ENCODE measurements at places on chromosomes 11 and 22.

DNA sequence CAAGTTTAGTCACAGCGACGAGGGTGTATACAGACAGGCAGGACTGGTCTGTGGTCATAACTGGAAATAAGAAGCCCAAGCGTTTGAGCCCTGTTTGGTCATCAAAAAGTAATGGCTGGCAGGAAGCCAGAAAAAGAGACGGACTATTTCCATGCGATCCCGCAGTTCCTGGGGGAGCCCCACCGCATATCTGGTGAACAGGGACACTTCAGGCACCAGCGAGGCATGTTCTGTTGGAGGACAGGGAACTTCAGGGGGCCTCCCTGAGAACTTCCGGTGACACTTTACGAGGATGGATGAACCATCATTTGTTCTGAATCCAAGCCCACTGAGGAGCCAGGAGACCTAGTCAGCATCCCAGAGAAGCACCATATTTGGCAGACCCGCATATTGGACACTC lies 29.7 kb upstream of the TRIM29 start:
- no peak for DNase-seq

DNA sequence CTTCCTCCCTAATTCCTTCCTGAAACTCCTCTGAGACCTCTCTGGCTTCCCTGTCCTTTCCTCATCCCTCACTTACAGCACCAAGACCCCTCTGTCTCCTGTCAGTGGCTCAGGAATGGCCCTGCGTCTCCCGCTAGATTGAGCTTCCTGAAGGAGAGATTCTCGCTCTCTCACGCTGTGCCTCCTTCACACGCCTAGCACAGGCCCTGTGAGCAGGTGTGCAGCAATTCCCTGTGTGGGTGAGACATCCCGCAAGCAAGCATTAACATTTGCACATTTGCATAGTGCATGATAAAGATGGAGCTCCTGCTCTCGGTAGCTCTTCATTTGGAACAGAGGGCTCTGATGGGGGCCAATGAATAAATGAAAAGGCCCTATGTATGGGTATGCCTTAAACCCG lies 159.8 kb downstream of the ADAMTS15 start:
- no peak for DNase-seq

DNA sequence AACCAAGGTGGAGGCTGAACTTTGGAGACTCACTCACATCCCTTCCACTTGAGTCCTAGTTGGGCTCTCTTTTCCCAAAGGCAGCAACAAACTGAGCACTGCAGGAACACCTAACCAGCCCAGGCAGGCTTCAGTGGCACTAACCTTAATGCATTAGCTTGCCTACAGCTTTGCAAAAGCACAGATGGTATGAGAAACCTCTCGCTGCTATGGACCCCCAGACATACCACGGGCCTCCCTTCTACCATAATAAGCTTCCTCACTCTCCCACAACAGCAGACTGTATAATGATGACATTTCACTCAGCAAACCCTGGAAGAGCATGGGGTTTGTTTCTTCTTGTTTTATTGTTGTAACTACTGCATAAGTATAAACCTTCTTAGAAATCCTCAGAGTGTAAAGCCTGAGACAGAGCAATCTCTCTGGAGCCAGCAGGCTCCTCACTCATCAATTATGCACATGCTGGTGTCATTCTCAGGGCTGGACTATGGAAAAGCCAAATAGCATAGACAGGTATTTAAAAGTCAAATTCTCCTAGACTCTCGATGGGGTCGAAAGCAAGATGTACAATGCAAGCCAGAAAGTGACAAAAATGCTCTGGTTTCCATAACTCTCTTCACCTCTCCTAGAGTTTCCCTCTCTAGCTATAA lies 167.6 kb downstream of the NXPE2 start:
- DNase-seq, result no peak

GRCh38 chr11:32094923-32095322 lies 4.0 kb downstream of the RCN1 start:
- DNase-seq, result no peak

- DNase-seq, result no peak
Measured at GRCh38 chr22:45889093-45889538, 87.8 kb downstream of the WNT7B start.

- DNase-seq, result peak; percentile 86
Measured at GRCh38 chr11:47411884-47412746, 3.7 kb downstream of the SLC39A13 start.

DNA sequence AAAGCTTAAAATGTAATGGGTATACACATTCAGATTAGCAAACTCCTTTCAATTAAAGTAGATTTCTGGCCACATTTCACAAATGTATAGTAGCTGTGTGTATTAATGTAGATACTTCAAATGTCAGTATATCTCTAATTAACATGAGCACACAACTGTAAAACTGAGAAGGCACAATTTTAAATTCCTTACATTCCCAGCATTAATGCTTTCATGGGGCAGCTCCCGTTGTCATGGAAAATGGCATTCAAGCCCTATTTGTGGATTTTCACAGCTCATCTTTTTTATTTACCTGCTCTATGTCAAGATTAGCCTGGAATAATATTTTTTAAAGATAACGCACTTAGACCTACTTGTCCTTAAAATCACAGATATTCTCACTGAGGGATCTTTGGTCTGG lies 113.6 kb upstream of the SOX6 start:
- DNase-seq, result no peak

GRCh38 chr11:66688561-66689534 lies 11.2 kb upstream of the RBM4B start:
- no peak for DNase-seq

GRCh38 chr11:23497040-23497439 lies 636.8 kb upstream of the CCDC179 start:
- DNase-seq, result no peak

DNA sequence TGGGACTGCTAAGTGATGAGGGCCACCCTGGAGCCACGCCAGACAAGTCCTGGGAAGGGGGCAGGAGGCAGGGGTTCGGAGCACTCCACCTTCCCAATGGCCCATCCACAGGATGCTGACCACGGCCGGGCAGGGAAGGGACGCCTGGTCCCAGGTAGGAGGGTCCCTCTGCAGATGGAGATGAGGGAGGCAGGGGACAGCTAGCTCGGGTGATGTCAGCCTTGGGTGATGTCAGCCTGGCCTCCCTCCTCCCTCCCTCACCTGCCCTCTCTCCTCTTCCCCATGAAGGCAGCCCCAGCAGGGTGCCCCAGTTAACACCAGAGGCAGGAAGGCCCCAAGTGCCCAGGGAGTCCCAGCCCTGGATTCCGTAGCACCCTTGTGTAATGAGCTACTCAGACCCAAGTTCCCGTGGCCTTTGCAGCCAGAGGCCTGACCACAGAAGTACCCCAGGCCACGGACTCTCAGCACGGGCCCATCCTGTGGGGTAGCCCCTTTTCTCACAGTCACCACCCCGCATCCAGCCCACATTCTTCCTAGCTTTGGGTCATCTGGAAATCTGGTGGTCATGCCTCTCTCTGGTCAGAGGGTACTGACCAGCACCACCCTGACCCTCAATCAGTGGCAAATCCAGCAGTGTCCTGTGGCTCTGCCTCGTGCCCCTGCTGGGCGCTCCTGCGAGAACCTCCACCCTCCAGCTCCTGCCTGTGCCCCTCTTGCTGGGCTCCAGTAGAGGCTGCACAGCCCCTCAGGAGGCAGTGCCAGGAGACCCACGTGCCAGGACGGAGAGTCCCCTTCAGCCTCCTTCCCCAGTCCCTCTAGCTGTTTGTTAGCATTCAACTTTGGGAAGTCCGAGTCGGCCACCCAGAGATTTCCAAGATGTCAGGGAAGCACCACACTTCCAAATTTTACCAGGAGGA lies 47.4 kb downstream of the SHANK2 start:
- DNase-seq, result no peak

DNA sequence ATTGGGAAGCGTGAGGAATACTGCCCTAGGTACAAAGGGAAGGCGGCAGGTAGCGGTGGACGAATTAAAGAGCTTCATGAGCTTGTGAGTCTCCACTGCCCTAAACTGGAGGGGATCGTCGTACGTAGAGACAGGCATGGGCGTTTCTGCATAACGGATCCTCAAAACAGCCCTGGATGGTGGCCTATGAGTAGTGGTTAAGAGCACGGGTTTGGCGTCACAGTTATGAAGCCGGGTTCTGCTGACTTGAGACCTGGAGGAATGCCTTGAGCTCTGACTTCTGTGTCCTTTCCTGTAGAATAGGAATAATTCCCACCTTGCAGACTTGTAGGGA lies 335 bp downstream of the TMEM138 start:
- DNase-seq, result no peak

DNA sequence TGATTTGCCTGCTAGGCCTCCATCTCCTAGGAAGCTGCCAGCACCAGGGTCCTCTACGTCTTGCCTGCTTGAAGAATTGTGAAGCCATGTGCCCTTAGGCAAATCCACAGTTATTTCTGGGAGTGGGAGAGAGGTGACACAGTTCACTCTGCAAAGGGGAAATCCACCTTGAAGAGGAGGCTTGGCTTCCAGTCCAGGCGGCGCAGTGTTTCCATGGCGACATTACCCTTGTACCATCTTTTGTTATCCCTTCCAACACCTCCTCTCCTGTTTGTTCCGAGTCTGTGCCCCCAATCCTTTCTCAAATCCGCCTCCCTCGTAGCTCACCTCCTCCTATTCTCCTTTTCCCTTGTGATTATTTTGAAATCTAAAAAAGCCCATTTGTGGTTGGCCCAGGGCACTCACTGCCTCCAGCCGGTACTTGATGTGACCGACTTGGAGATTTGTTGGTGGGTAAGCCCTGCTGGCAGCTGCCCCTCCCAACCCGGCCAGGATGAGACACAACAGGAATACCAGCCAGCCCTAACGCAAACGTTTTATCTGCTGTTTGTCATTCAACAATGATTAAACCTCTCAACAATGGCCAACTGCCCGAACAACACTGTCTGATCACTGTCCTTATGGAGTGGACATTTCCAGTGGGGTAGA lies 18.4 kb downstream of the SYT13 start:
- DNase-seq, result no peak

DNA sequence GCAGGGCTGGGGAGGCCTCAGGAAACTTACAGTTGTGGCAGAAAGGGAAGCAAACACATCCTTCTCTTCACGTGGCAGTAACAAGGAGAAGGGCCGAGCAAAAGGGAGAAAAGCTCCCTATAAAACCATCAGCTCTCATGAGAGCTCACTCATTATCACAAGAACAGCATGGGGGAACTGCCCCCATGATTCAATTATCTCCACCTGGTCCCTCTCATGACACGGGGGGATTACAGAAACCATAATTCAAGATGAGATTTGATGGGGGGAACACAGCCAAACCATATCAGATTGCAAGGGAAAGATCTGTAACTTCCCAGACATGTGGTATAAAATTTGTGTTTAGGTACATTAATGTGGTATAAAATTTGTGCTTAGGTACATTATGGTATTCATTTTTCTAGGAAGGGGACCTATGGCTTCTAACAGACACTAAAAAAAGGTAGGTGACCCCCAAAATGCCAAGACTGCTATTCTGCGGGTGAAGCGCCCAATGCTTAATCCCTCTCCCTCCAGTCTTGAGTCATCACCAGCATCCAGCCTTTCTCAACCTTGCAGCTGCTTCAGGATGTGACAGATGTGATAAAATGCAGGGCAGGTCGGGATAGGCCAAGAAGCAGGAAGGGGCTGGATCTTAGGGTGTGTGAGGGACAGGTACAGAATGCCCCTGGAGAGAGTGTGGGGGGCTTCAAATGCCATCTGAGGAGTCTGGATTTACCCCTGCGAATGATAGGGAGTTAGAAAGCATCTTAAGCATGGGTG lies 57.7 kb upstream of the AMPD3 start:
- no peak for DNase-seq

GRCh38 chr11:58609723-58610122 lies 12.7 kb upstream of the CNTF start:
- DNase-seq, result no peak

GRCh38 chr11:132686886-132687285 lies 845.4 kb downstream of the OPCML start:
- no peak for DNase-seq

GRCh38 chr11:108786281-108786990 lies 121.6 kb downstream of the DDX10 start:
- no peak for DNase-seq

DNA sequence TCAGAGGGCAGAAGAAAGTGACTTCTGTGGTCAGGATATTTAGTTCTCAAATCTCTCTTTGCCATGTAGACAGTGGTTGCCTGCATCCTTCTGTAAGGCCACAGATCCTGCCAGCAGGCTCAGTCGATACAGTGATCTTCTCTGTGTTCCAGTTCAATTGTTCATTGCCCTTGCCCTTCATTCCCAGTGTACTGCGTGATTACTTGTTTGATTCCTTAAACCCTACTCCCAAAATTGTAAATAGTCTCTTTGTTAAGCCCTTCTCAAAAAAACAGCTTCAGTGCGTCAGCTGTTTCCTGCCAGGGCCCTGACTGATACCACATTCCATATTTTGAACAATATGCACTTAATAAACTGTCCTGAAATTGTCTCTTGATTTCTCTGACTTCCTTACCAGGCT lies 9.3 kb upstream of the TYR start:
- DNase-seq, result no peak

- DNase-seq, result no peak
Measured at GRCh38 chr11:70834984-70835560, 417.3 kb downstream of the SHANK2 start.

DNA sequence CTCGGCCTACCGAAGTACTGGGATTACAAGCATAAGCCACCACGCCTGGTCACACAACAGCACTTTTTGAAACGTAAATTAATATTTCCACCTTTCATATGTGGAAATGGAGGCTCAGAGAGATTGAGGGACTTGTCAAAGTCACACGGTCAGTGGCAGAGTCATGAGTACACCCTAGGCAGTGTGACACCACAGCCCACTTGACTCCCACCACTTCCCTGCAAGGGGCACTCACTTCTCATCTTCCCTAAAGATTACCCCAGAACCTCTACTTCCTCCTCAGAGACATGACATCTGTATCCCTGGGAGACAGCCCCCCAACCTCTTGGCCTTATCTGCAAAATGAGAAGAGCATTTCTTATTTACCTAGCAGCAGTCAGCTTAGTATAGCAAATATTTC lies 16.5 kb upstream of the MYOD1 start:
- no peak for DNase-seq

- no peak for DNase-seq
Measured at GRCh38 chr11:96303980-96304379, 39.0 kb downstream of the MAML2 start.

DNA sequence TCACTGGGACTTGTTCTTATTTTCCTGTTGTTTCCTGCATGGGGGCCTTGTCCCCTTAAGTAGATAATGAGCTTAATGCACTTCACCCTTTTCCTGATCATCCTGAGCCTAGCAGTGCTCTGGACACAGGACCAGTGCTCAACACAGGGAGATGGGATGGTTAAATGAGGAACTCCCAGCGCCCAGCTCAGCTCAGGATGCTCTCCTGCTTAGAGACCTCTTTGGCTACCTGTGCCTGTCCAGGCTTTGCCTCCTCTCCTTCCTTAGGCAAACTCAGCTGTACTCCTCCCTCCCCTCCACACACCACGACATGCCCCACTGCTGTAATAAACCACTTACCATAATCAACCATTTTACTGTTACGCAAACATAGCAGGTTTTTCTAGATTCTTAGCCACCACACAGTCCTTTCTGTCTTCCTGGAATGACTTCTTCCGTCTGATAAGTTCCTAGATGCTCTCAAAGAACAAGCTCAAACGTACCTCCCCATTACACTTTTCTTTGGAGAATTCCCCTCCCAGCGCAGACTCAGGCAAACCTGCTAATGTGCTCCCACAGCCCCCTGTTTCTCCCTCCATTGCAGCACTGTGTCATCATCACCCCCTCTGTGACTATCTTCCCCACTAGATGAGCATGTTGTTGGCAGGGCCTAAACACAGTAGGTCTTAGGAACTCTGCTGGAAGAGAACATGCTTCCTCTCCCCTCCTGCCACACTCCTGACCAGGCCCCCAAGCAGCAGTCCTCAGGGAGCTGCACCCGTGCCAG lies 113.6 kb downstream of the MICAL2 start:
- DNase-seq, result peak; percentile 63
